Retina (tissue), 1 donor: ENCODE measurements at places on chromosomes 11 and 22.

- DNase-seq: no peak
Observed at GRCh38 chr11:95698676-95699557, 90.7 kb downstream of the FAM76B start.

DNA sequence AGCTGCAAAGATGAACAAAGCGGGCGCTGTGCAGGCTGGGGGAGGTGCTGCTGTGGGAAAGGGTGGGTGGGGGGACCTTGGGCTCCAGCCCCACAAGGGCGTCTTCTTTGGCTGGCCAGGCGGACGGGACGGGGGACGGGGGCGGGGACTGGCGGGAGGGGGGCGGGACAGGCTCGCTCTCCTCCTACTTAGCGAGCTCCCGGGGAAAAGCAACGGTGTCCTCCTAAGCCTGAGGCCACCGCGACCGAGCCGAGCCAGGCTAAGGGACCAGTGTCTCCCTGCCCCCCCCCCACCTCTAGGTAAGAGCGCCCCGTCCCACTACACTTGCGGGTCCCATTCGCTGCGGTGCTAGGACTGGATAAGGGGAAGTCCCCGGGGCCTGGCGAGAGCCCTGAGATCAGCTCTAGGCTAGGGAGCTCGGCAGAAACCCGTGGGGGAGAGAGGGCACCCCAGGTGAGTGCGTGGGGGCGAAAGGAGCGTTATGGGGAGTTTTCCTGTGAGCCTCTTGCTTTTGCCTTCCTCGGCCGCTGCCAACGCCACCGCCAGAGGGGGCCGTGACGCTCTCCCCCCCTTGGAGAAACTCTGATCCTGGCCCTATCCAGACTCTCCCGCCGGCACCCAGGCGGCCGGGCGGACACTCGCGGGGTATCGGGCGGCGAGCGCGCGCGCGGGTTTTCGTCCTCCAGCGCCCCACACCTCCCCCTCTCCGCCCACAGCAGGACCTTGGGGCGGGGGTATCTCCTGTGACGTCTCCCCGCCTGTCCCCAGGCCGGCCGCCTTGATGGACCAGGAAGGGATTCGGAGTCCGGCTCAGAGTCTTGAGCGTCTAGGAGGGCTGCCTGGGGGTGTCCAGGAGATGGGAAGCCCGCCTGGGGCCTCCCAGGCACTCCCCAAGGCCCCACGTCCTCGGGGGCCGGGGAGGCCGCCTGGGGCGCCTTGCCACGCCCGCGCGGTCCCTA, at the start of gene PHLDB1:
PHLDB1 (plus strand) TSS at position 215 of the 959 bp plus-strand sequence. CDS start 6,222 bp downstream, outside the sequence.
- DNase-seq: peak; percentile 80

DNA sequence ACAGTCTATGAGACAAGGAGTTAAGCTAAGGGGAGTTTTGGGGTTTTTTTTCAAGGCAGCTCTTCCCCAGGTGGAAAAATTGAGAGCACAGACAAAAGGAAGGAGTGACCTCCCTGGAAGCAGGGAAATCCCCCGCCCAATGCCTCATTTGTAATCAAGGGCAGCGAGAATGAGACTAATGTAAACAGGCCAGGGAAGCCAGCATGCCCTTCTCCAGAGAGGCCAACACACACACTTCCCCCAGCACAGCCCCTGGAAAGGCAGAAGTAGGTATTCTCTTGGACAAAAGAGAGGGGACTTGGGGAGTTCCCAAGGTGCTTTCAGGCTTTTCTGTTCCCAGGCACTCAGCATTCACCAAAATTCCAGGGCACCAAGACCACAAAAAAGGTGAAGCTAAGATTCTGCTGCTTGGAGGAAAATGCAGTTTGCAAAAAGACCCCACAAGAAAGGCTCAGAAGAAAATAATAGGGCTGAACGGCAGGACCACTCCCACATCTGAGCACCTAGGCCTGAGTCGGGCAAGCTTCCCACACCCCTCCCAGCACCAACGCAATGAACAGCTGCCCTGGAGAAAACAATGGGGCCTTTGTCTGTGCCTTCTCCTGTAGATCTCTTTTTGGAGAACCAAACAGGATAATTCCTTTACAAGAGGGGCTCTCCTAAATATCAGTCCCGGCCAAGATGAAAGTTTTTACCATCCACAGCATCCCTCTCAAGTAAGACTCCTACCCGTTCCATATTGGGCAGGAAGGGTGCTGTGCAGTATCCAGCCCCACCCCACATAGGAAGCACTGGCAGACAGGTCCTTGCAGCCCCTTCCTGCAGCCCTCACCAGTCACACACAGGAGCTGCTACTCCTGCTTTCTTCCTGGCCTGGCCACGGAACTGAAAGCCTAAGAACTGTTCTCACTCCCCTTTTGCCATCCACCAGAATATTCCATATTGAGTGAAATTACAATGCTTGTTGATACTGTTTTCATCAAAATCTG, 70.7 kb upstream of the AKIP1 start:
- DNase-seq: peak; percentile 81

DNA sequence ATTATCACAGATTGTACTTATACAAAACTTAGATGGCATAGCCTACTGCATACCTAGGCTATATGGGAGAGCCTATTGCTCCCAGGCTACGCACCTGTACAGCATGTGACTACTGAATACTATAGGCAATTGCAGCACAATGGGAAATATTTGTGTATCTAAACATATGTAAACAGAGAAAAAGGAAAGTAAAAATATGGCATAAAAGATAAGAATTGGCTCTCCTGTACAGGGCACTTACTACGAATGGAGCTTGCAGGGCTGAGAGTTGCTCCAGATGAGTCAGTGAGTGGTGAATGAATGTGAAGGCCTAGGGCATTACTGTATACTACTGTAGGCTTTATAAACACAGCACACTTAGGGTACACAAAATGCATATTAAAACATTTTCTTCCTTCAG, 13.2 kb downstream of the APOL6 start:
- DNase-seq: no peak

DNA sequence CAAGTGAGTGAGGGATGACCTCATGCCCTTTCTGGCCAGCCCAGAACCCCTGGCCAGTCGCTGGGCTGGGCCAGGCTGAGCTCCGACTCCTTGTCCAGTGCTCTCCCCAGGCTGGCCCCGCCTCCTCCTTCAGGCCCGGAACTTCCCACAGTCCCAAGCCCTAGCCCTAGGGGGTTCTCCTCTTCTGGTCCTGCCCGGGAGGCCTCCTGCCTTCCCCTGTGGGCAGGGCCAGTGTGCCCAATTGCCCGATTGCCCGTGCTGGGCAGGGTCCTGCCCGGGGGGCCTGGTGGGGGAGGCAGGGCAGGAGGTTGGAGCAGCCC, 4.2 kb downstream of the TCIRG1 start:
- DNase-seq: no peak

DNA sequence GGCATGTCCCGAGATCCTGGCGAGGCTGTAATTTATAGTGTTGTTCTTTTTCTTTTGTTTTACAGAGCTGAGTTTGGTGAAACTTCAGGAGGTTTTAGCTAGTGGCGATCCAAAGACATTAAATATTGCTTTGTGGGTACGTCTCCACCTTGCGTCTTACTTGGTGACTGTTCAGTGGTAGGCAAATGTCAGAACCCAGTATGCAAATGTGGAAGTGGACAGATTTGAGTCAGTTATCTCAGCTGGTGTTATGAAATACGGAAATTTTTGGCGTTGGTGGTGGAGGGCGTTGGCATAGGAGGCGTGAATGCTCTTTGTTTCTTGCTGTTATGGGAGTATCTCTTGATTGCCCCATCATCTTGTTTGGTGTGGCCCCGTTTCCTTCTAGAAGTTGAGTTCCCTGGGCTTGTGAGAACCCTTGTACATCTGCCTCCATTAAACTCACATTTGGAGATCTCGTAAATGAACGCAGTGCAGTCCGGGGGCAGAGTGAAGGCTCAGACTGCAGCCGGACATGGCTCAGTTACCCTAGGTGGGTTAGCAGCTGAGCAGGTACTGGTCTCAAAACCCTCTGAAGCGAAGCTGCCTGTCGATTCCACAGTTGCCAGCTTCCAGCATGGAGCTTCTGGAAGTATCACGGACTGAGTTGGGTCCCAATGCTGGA, 39.9 kb downstream of the PTPRJ start:
- DNase-seq: no peak

DNA sequence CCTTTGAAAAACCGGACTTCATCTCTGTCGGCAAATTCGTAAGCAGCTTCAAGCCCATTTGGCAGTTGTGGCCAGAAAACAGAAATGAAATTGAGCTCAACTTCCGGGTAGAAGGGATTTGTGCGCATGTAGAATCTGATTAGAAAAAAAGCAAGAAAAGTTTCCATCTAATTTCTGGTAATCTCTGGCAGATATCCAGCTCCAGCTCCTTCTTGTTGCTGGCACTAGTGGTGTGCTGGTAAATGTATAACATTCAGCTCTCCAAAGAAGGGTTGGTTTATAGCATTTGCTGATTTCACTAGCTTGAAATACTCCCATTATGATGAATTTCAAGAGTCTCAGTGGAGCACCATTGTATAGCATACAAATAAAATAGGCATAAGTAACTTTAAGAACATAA, 5.4 kb downstream of the MMP1 start:
- no peak for DNase-seq

- DNase-seq: no peak
Observed at GRCh38 chr11:23023319-23023718, 163.0 kb upstream of the CCDC179 start.

DNA sequence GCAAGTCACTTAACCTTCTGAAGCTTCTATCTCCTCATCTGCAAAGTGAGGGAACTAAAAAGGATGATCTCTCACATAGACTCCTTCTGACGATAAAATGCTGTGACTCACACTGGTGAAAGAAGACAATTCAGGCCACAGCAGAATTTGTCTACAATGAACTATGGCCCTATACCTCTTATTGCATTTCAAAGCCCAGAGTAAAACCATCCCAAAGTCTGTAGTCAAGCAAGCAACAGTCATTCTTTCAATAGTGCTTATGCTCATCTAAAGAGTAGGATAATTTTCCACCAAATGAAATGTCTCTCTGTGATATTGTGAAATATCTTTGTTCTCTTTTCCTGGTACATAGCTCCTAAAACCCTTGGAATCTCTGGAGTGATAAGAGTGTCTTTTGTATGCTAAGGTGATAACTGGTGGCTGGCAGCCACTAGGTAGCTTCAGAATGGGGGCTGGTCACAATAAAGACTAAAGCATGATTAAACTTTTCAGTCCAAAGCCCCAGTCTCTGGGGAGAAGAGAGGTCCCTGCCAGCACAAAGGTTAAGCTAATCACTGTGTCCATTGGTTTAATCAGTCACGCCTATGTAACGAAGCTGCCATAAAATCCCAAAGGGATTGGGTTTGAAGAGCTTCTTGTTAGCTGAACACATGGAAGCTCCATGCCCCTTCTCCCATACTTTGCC, 30.8 kb downstream of the SYTL2 start:
- no peak for DNase-seq

GRCh38 chr22:46653596-46653995, 33.4 kb downstream of the GRAMD4 start:
- DNase-seq: no peak

- no peak for DNase-seq
Observed at GRCh38 chr11:2899080-2899783, 13.7 kb upstream of the CDKN1C start.

DNA sequence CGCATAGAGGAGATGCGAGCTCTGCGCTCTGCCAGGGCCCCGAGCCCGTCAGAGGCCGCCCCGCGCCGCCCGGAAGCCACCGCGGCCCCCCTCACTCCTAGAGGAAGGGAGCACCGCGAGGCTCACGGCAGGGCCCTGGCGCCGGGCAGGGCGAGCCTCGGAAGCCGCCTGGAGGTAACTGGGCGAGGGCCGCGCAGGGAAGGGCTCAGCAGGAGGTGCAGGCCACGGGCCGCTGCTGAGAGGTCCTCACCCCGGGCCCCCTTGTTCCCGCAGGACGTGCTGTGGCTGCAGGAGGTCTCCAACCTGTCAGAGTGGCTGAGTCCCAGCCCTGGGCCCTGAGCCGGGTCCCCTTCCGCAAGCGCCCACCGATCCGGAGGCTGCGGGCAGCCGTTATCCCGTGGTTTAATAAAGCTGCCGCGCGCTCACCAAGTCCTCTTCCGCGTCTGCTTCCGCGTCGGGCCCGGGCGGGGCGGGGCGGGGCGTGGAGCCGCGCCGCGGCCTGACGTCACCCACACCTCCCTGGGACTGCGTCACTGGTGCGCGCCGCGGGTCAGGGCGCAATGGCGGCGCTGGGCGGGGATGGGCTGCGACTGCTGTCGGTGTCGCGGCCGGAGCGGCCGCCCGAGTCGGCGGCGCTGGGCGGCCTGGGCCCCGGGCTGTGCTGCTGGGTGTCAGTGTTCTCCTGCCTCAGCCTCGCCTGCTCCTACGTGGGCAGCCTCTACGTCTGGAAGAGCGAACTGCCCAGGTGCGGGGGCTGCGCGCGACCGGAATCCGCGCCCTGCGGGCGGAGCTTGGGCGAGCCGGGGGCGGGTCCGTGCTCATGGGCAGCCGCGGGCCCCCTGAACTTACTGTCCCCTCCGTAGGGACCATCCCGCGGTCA, at the start of gene RCE1:
RCE1 (plus strand) TSS at position 546 of the 880 bp plus-strand sequence; CDS start at position 561, 15 bp downstream.
- DNase-seq: peak; percentile 96

- DNase-seq: no peak
Observed at GRCh38 chr11:1890856-1891830, 552 bp downstream of the PRR33 start.

GRCh38 chr11:86069408-86070101, 671 bp upstream of the PICALM start:
- no peak for DNase-seq

DNA sequence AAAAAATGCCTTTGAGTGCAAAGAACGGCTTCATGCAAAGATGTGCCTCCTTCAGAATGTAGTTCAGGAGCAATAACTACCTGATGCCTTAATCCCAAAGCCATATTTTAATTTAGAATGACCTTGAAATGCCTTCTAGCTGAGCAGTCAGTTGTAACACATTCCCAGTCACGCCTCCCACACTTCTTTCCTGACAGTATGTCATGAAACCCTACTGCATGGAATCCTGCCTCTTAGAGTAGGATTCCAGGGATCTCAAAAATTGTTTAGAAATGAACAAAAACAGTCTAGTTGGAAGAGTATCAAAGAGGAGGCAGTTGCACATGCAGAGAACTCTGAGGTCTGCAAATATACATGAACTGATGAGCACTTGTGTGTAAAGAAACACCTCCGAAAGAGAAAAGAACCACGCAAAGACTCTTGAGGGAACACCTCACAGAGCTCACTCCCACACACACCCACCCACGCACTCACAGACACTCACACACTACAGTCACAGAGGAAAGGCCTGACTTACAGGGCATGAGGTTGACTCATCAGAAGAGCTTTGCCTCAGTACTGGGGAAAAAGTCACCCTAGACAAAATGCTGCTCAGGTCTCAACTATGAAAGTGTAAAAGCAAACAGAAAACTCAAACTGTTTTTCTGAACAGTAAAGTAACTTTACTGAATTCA, 77.4 kb downstream of the GGTLC2 start:
- no peak for DNase-seq

- DNase-seq: no peak
Observed at GRCh38 chr11:61699737-61700160, 19.6 kb downstream of the DAGLA start.

DNA sequence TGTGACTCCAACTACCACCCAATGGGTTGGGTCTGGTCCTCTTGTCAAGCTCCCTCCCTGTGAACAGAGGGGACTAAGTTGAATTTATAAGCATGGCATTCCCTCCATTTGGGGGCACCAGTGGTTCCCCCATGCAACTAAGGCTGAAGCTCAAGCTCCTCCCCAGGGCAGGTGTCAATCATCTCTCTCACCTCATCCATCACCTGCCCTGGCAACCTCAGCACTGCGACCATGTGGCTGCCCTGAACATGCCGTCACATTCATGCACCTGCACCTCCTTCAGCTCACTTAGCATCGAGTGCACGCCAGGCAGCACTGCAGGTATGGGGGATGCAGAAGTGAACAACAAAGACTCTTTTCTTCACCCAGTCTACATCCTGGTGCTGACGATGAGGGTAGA, 799.3 kb downstream of the TBC1D22A start:
- no peak for DNase-seq

GRCh38 chr11:94131718-94132115, 3.1 kb downstream of the PANX1 start:
- DNase-seq: no peak
